HT1080 (cell line): ENCODE measurements at places on chromosomes 2 and 18. TPM values are rescaled to one million over a fixed set of nuclear protein-coding genes. Genes with fewer than 3 reads are reported as not detected.
A peak's percentile ranks its signal among the peaks of the same experiment; 100 is the strongest.

Gene LYPD6B
- total RNA-seq: 3.1 and 5.4 TPM in 2 replicates

DNA sequence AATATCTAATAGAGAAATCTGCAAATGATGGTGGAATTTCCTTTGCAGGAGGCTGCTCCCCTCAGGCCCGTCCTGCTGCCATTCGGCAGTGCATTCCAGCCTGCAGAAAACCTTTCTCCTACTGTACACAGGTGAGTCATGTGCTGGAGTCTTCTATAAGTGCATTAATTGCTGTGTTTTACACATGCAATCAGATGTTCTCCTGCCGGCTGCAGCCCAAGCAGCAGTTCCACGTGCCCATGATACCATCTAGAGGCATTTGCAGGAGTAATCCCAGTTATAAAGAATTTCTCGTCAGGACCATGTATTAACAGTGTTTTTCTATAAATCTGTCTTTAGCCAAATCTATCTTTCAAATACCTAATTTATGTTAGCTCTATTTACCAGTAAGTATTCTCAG lies 304.7 kb upstream of the HNMT start:
- DNase-seq: peak; percentile 26

GRCh38 chr2:12663306-12664037 lies 53.3 kb upstream of the TRIB2 start:
- DNase-seq: no peak

Gene FAM124B
- total RNA-seq: not detected in 2 replicates

DNA sequence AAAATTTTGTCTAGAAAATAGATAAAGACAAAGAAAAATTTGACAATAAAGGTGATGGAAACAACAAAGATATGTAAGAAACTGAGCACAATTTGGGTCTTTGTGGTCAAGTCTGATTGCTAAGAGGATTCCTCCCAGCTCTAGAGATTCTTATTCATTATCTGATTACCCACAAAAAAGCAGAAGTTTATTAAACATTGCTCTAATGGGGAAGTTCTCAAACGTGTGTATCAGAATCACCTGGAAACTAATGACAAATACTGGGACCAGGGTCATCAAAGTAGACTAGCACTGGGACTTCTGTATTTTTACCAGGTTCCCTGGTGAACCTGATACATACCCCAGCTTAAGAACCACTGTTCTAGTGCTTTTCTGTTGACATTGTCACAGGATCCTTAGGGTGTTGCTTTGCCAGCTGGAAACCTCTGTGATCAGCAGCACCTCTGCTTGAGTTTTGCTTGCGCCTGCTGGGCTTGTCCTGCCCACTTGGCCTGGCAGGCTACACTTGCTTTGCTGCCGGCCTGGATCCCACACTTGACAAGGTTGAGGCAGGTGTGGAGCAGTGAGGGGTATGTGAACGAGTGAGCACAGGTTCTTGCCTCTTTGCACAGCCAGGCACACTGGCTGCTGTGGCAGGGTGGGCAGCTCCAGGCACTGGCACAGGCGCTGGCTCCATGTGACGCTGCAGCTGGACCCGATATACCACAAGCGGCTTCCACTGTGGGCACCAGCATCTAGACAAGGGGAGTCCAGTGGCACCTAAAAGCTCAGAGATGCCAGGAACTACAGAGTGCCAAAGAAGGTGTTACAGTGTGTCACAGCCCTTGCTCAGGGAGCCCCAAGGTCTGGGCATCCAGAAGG lies 6.2 kb upstream of the GORASP2 start:
- DNase-seq: no peak

GRCh38 chr18:78323453-78324197 lies 656.0 kb upstream of the SALL3 start:
- no peak for DNase-seq
